ENCODE measurements at places on chromosomes 16 and 17.
A peak's percentile ranks its signal among the peaks of the same experiment; 100 is the strongest.

DNA sequence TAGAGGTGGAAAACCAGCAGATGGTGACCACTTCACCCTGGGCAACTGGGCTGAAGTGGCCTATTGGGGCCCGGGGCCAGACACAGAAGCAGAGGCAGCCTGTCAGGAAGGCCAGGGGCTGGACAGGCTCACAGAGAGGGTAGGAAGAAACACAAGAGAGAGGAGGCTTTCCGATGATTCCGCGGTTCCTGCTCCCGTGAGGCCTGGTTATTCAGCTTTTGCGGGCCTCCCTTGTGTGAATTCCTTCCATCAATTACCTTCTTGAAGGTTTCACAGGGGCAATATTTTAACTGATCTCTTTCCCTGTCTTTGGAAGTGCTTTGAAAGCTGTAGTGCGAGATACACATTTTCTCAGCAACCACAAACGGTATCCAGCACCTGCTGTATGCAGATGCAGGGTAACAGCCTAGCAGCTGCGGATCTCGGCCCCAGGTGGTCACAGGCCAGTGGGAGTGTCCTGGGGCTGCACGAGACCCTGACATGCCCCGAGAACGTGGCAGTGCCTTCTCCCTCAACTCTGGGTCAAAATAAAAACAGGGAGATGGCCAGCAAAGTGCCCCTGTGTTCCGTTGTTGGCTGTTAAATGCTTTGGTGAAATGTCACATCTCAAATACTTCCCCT, 11.6 kb upstream of the CMIP start:
- no peak for DNase-seq

DNA sequence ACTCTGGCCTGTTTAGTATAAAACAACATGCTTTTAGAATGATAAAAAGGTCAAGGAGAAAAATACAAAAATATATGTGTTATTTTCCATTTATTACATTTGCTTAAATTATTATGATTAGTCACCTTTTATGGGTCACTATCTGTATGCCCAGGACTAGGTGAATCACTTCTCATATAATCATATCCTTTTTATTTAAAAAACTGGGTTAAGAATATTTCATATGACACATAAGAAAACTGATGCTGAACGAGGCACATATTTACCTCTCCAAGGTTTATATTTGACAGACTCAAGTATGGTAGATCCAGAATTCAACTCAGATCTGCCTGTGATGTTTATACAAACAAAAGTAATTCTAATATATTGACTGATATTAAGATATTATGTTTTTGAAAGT, 134.5 kb downstream of the CDH8 start:
- no peak for DNase-seq

DNA sequence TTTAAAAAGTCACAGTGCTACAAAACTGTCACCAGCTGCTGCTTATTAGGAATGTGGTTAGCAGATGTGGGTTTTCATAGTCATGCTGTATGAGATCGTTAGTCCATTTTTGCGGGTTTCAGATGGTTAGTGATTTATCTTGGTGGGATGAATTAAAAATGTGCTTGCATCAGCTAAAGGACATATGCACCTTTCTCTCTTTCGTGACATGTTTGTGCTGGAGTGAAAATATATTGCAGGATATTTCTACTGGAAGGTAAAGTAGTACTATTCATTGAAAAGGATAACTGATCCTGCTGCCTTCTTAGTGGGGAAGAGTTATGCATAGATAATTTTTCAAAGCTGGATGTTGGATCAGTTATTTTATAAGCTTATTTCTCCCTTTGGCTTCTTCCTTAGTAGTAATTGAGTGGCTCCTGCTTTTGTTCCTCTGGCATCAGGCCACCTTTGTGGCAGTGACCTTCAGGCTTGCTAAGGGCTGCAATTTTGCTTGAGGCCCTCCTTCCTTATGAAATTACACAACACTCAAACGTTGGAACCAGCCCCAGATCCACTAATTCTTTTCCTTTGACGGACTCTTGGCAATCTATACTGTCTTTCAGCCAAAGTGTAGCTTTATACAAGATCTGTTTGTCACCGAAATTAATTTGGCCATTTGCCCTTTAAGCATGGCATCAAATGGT, 7.5 kb upstream of the SNTB2 start:
- no peak for DNase-seq

GRCh38 chr17:21291862-21292261, 7.4 kb downstream of the MAP2K3 start:
- no peak for DNase-seq

DNA sequence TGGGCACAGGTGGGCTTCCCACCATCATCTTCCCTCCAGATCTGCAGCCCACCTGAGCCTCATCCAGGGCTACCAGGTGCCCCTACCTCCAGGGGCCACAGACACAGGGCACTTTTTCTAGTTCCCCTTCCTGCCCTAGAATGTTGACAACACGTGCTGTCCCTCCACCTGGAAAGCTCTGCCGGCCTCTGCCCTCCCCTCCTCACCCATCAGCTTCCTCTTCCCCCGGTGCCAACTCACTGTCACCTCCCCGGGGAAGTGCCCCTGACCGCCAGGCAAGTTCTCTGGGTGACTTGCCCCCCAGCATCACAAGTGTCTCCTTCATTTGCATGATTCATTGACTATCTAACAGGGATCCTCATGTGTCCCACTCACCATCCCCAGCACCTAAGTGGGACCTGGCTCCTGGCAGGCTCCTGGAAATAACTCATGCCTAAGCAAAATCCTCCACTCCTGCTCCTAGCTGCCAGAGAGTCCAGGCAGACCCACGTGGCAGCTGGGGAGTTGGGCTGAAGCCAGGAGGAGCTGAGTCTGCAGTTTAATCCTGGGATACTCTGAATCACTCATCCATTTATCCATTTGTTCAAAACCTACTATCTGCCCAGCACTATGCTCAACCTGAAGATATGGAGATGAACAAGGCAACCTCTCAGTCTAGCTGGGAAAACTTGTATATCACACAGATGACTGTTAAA, 304.4 kb downstream of the FOXL1 start:
- peak; percentile 55 for DNase-seq

- DNase-seq, result no peak
Measured at GRCh38 chr16:1859650-1860049, 12.3 kb downstream of the MEIOB start.

GRCh38 chr16:30761427-30761927, 385 bp downstream of the CFAP119 start:
- no peak for DNase-seq

DNA sequence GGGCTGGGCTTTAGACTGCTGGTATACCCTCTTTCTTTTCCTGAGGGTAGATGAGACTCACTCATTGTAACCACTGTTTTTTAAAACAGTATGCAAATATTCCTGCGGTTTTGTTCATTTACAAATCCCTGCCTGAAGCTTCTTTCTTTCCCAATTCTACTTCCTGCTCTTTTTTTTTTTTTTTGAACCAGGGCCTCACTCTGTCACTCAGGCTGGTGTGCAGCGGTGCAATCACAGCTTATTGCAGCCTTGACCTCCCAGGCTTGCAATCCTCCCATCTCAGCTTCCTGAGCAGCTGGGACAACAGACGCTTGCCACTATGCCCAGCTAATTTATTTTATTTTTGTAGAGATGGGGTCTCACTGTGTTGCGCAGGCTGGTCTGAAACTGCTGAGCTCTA, 8.0 kb upstream of the SULT1A1 start:
- no peak for DNase-seq

- no peak for DNase-seq
Measured at GRCh38 chr17:83128306-83129240, 49.2 kb downstream of the METRNL start.

DNA sequence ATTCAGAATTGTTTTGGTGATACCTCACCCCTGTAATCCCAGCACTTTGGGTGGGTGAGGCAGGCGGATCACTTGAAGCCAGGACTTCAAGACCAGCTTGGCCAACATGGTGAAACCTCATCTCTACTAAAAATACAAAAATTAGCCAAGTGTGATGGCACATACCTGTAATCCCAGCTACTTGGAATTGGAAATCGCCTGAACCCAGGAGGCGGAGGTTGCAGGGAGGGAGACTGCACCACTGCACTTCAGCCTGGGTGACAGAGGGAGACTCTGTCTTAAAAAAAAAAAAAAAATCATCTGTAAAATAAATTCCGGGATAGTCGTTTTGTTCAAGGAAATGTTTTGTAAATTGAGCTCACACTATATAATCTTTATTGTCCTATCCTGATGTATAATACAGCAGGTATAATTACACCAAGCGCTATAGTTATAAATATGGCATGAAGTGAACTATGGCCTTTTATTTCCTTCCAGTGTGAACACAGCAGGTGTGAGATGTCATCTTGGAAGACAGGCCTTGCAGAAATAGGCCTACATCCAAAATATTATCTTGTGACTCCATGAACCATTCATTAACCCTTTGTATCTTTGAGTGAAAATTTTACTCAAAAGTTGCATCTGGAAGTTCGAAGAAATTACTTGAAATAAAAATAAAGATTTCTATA, 25.4 kb downstream of the PLA2G10 start:
- no peak for DNase-seq

GRCh38 chr17:44489581-44489980, 13.6 kb downstream of the GPATCH8 start:
- DNase-seq, result no peak

DNA sequence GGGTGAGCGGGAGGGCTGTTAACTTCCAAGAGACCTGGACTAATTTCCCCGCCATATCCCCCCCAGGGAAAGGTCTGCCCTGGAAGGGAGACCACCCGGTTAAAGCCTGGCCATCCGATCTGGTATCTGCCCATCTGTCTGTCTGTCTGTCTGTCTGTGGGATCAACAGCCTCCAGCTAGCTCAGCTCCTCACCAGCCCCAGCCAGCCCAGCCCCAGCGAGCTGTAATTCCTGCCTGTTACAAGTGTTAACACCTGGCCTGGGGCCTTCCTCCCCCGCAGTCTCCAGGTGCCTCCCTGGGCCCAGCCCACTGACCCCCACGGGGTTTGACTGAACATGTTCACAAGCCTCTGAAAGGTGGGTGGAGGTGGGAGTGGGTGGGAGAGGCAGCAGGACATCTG, 4.0 kb downstream of the WNT3 start:
- no peak for DNase-seq

GRCh38 chr17:48384164-48384563, 45.9 kb downstream of the SKAP1 start:
- DNase-seq, result no peak

GRCh38 chr17:77526259-77526711, 385.5 kb downstream of the SEC14L1 start:
- no peak for DNase-seq

All from amniotic stem cell (primary cell).